Stimulated activated CD4-positive, alpha-beta T cell treated with anti-CD3 and anti-CD28 coated beads, Interleukin-4, amount 100 ng/mL, for 1 hour (primary cell): ENCODE measurements at places on chromosomes 5 and 9.

- no peak for DNase-seq
Measured at GRCh38 chr9:26773056-26773455, 119.5 kb downstream of the CAAP1 start.

DNA sequence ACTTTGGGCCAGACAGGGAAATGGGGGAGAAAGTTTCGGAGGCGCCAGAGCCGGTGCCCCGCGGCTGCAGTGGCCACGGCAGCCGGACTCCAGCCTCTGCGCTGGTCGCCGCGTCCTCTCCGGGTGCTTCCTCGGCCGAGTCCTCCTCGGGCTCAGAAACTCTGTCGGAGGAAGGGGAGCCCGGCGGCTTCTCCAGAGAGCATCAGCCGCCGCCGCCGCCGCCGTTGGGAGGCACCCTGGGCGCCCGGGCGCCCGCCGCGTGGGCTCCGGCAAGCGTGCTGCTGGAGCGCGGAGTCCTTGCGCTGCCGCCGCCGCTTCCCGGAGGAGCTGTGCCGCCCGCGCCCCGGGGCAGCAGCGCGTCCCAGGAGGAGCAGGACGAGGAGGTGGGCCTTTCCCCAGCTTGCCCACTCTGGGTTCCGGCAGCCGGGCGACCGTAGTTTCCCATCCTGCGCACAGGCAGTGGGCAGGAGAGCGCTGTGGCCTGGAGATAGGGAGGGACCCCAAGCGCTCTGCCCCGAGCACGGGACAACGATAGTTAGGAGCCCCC lies 516 bp downstream of the MAST4 start:
- DNase-seq = no peak

DNA sequence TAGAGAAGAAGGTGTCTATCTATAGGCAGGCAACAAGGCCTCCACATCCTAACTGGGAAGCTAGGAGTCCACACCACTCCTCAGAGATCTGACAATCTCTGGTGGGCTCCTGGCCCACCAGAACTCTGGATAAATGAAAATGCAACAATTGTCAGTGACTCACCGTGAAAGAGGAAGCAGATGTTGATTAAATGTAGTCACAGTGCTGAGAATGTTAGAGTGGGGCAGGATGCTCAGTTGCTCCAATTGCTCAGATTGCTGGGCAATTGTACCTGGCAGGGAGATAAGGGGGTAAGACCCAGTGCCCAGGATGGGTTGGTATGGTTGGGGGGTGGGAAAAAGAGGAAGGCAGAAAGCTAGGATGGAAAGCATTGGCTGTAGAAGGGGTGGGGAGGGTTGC lies 4.3 kb downstream of the CCL19 start:
- DNase-seq = no peak

DNA sequence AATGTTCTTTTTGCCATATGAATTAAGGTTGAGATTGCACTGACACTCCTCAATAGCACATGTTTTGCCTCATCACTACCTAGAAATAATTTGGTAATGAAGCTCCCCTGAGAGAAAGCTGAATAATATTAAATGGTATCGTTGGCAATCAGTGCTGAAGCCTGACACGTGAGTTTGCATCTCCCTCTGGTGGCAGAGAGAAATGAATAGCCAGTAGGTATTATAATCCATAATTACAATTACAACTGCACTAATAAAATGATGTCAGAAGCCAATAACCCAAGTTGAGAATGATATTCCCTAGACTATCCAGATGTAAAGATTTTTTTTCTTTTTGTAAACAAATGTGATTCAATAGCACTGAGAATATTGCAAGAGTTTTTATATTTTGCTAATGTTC lies 700.3 kb downstream of the PTPRD start:
- no peak for DNase-seq

DNA sequence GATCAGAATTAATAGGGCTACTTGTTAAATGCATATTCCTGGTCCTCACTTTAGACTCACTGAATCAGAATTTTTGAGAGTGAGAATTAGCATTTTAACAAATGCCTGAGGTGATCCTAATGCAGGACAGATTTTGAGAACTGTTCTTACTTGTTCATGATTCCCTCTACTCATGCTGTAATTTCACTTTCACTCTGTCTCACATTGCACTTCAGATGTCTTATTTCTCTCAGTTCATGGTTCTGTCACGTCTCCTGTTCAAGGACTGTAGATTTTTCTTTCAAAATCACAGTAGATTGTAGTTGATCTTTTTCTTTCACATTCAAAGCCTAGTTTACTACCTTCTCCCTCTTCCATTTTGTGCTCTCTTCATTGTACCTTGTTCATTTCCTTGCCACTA lies 54.3 kb downstream of the ADGRV1 start:
- DNase-seq = no peak

DNA sequence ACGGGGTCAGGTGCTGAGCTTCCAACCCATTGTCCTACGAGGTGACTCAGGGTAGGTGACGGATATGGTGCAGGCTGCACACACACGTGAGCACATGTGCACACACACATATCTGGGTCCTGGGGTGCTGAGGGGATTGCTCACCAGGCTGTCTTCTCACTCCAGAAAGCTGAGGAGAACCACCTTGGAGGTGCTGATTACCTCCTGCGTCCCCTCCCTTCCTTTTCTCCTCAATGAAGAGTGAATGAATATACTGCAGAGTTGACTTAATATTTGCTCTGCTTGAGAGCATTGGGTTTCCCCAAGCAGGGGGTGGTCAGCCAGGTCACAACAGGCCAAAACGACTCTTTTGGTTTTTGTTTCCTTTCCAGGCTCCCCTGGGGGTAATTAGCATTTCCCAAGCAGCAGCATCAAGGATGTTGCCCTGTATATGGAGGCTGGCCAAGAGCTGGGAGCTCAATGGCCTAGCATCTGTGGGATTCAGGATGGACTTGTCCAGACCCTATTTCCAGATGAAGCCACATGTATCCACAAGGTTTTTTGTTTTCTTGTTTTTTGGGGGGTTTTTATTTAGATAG lies 49.7 kb downstream of the PDZD2 start:
- DNase-seq = no peak

DNA sequence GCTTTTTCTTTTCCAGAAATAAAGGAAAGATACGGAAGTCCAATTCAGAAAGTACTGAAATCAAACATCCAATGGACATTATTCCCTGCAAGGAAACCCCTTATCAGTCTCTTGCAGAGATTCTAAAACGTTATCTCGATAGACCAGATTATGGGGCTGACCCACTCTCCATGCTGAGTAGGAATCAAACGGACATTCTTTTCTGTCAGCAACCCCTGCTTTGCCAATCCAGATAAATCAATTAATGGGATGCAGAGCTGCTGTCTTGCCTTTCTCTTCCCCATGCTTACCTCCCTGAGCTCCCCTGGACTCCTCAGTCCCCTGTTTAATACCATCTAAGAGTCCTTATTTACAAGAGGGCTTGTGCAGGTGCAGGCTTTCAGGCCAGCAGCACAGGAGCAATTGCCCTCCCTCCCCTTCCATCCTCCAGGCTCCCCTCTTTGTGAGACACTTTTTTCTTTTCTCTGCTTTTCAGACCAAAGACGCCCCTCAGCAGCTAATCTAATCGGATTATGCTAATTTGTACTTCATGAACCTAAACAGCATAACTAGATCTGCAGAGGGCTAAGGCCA lies 14.2 kb downstream of the TAL2 start:
- DNase-seq = no peak

- DNase-seq = no peak
Measured at GRCh38 chr5:20678814-20679298, 690.9 kb upstream of the CDH18 start.

DNA sequence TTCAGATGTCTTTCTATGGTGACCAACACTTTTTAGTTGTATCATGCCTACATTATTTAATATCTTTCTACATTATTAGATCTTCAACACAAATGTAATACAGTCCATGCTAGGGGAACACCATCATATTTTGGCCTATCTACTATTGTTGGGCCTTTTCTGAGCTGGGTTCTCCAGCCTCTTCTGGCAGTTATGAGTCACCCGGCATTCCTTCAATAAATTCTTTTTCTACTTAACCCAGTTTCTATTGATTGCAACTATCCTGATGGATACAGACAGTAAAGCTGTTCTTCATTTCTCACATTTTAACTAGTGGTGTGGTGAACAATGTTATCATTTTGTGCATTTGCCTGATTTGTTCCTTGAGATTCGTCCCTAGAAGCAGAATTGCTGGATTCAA lies 529.3 kb downstream of the BNC2 start:
- DNase-seq = no peak

GRCh38 chr9:113449376-113449775 lies 14.2 kb upstream of the RGS3 start:
- no peak for DNase-seq

DNA sequence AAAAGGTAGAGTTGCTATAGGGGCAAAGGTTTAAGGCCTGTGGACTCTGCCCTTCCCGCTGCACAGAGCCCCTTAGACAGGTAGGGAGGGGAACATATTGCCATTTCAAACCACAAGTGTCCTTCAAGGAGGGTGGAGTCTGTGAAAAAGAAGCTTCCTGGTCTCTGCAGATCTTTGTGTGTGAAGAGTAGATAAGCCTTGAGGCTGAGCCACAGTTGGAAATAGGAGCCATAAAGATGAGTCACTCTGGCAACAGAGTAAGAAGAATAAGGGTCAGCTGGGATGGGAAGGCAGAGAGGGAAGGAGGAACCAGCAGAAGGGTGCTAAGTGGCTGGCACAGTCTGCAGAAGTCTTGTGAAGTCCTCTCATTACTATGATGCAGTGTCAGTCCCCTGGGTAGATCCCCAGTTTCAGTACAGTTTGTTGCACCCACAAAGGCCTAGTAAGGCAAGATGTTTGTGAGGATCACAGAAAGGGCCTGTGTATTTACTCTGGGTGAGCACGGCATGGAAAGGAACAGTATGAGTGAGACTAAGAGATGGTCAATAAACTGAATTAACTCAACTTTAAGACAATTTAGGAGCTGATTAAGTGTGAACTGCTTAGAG lies 18.1 kb downstream of the GRXCR2 start:
- DNase-seq = no peak

- no peak for DNase-seq
Measured at GRCh38 chr9:94911211-94911610, 184.7 kb downstream of the AOPEP start.

DNA sequence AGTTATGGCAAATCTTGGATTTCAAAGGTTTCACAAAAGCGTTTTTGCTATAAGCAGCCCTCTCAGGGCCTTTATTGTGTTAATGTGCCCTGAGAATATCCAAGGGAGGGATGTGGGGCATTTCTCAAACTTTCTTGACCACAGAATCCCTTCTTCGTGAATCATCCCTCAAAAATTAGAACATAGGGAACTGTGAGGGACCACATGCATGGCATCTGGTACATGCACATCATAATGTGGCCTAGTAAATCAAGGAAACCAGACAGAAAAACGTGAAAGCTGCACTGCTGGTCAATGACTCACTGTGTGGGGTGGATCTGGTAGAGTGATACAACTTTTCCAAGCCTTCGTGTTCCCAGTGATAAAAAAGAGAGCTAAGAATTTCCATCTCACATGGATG lies 22.4 kb downstream of the DDX31 start:
- DNase-seq = no peak
